ENCODE measurements at places on chromosomes 11 and 22.

GRCh38 chr11:130916910-130917309 is 631 bp upstream of the SNX19 start:
- no peak for DNase-seq

DNA sequence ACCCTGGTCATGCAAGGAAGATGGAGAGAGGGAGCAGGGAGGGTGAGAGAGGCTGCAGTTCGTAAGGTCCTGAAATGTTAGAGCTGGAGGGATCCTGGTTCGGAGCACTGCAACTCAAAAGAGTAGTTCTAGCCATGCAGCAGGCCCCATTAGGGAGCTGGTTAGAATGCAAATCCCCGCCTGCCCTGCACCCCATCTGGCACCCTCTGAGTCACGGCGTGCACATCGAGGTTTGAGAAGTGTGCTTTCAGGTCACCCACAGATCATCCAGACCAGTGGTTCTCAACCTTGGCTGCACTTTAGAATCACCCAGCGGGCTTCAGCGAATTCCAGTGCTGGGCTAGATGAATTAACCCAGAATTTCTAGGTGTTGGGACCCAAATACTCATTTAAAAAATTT is 48.2 kb downstream of the ST3GAL4 start:
- no peak for DNase-seq

GRCh38 chr22:31173386-31174145 is 13.6 kb downstream of the RNF185 start:
- DNase-seq: no peak

DNA sequence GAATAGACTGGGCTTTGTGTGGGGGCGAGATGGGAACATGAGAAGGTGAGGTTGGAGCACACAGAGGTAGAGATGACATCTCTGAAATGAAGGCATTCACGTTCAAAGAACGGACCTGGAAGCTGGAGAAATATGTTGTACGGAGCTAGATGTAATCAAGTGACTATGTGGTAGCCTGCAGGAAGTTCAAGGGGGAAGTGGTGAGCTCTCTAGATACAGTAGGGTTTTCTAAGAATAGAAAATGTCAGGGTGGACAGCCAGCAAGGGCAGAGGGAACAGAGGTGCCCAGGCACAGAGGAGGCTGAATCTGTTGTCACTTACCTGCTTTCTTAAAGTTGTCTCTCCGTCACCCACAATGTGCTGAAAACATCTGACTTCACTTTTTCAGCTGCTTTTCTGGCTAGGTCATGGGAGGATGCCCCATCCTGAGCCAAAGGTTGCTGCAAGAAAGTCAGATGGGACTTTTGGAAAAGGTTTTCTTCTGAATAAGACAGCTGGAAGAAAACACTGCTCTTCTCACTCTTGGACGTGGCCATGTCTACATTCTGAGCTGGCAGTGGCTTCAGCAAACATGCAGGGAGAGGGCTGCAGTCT is 171.5 kb upstream of the B3GAT1 start:
- DNase-seq: peak; percentile 61

DNA sequence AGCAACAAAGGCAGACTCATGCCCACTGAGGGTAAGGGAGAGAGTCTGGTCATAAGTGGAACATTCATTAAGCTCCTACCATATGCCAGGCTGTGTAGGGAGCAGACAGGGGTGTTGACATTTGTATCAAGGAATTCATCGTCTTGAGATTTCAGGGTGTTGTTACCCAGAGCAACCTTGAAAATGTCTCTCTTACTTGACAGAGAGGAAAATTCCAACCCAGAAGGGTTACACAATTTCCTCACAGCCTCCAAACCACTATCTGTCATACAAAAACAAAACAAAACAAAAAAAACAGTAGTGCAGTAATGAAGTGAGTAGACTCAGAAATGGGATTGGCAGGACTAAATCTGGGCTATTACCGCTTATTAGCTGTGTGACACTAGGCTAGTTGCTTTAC is 113.2 kb downstream of the MIAT start:
- no peak for DNase-seq

- no peak for DNase-seq
These were observed 722.2 kb upstream of the TENM4 start for GRCh38 chr11:80163011-80163410.

GRCh38 chr11:19392321-19392720 is 151.6 kb upstream of the E2F8 start:
- no peak for DNase-seq

- DNase-seq: no peak
These were observed 5.9 kb upstream of the SOX10 start for GRCh38 chr22:37990301-37990700.

DNA sequence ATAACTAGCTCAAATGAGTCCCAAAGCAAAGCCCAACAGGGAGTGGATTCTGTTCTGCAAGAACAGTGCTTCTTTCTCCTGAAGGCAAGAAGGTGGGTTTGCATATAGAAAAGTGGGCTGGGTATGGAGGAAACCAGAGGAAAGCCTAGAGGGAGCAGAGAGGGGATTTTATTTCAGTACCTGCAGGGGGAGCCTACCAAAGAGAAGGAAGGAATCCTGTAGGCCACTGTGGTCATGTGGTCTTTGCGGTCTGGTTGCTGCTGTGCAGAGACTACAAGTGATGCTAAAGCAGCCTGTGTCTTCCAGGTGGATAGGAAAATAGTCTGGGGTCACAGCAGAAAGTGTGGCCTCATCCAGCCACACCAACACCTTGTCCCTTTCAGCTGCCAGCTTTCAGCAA is 33.2 kb upstream of the ZBTB16 start:
- peak; percentile 91 for DNase-seq

DNA sequence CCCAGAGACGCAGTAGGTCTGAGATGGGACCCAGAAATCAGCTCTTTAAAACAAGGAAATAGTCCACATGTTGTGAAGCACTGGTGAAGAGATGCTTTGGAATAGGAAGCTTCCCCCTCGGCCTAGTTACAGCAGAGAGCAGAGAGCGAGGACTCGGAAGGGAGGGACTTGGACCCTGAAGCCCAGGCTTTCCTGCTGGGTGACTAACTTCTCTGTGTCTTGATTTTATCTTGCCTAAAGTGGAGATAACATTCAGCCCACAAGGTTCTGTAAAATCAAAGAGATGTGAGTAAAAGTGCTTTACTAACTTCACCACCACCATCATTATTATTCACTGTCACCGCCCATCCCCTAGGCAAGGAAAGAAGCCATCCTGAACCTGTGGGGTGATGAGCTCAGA is 58.4 kb downstream of the THAP12 start:
- no peak for DNase-seq

DNA sequence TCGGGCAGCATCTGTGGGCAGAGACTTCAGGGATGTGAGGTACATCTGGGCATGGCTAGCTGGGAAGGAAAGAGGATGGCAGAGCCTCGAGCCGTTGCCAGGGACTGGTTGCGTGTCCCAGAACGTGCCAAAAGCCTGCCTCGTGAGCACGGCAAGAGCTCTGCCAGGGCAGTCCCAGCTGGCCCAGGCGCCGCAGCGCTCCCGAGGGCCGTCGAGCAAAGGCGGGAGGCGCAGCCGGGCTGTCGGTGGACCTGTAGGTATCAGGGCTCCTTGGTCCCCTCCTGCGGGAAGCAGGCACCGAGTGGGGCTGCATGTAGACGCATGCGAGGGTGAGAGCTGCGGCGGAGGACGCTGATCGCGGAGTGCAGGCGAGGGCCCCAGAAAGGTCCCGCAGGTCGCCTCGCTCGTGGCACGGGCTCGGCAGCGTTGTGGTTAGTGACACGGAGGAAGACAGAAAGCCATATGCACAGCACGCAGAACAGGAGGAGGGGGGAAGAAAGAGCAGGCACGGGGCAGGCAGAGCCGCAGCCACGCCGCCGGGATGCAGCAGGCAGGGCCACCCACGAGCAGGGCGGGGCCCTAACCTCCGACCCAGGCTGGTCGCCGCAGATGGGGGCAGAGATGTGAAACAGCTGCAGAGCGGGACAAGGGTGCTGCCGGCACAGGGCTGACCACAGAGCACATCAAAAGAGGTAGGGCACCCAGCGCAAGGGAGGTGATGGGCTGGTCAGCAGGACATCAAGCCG is 18.0 kb downstream of the LSP1 start:
- no peak for DNase-seq

DNA sequence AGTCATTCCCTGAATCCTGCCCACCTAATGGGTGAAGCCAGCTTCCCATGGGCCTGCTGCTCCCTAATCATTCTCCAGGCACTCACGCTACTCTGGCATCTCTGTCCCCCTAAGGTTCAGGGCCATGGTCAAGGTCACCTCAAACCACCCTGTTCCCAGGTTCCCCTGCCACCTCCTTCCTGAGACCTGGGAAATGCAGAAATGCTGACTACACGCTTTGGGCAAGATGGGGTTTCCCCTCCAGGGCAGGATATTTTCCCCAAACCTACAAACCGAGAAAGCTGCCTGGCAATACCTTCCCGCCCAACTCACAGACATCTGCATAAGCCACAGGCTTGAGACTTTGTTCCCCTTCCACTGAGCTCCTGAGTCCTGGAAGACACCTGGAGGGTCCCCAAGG is 97.6 kb downstream of the FEZ1 start:
- no peak for DNase-seq

DNA sequence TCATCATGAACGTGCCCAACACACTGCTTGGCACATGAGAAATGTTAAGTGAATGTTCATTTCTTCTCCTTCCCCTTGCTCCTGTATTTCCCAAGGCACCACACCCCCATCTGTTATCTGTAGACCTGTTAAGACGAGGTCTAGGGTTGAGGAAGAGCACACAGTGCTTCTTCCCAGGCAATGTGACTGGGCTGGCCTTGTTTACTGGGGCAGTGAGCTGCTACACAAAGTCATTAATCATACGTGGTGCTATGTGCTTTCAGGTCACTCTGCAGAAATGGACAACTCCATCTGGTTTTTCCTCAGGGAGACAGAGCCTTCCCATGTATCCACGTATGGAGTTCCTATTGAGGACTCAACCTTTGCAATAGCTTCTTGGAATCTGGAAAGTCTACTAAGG is 118.7 kb downstream of the KCNC1 start:
- DNase-seq: no peak

DNA sequence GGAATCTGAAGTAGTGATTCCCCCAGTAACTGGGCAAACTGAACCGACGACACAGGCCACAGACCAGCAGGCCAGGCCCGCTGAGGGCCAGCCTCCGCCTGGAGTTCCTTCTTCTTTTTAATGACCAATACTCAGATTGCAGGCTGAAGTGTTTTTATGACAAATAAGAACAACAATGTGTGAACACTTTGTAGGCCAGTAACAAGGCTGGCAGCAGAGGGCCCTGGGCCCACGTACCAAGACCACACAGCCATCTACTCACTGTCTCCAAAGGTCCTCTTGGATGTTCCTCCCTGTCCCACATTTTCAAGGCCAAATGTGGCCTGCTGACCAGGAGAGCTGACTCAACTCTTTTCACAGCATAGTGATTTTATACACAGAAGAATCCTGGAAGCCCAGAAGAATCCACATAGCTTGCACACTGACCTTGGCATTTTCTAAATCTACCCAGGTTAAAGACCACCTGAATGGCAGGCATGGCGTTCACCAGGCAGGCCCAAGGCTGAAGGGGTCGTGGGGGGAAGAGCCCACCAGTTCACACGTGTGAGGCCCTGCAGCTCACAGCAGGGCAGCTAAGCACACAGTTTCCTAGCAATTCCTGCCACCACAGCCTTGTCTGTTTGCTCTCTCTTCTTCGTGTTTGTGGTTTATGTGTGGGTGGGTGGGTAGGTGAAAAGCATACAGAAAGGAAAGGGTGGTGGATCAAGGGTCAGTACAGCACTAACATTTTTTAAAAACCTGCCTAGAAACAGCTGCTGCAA is 13.3 kb downstream of the SMCO4 start:
- DNase-seq: peak; percentile 71

DNA sequence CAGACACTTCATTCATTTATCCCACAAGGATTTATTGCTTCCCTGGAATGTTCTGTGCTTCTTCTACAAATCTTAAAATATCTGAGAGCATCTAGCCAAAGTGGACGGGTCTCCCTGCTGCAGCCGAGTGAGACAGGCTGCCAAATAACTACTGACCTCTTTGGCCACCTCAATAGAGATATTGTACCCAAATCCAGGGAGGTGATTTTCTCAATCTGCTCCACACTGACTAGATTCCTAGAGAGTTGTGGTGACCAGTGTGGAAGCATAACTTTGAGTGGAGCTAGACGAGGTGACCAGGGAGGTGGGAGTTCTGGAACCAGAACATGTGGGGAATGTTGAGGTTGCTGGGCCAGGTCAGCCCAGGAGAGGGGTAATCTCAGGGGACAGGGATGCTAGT is 77.5 kb downstream of the THAP12 start:
- no peak for DNase-seq

DNA sequence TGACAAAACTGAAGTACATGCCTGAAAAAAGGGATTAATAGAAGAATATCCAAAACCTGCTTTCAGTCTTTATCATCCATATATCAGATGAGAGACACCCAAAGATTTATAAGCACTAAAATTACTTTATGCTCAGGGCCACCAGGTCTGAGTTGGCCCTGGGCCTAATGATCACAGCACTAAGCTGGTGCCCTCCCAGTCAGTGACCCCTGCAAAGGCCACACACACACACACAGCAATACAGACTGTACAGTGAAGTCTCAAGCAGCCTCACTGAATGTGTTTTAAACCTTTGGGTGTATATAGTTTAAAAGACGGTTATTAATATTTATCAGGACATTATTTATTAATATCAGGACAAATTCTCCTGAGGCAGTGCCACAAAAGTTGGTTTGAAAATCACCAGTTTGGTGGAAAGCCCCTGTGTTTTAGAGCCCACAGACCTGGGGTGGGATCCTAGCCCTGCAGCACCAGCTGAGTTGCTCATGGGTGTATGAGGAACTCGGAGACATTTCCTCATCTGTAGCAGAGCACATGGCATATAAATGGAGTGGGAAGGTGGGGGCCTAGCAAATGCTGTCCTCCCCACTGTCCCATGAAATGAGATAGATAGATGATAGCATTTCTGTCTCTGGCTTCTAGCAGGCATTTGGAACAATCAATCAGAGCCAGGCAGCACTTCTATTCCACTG is 48.4 kb upstream of the HORMAD2 start:
- DNase-seq: no peak

GRCh38 chr11:68048681-68049508 is 10.1 kb downstream of the TCIRG1 start:
- no peak for DNase-seq

- no peak for DNase-seq
These were observed 332.7 kb downstream of the CASP12 start for GRCh38 chr11:104565583-104565961.

DNA sequence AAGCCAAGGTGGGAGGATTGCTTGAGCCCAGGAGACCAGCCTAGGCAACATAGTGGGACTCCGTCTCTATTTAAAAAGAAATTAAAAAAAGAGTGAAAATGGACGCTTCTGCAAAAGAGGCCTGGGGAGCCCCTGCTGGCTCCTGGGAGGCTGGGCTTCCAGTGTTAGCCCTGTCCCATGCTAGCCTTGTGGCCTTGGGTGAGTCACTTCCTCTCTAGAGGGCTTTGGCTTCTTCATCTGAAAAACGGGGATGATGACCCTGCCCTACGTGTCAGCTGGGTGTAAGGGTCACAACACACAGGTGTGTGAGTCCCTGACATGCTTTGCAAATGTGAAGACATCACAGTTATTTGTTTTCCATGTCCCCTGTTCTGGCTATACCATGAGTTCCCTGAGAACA is 32.8 kb downstream of the FAM227A start:
- no peak for DNase-seq

- peak; percentile 46 for DNase-seq
These were observed 47.6 kb upstream of the NAV2 start for GRCh38 chr11:19664886-19665548.
